Stimulated activated CD4-positive, alpha-beta T cell treated with anti-CD3 and anti-CD28 coated beads, Interleukin-2, amount 100 ng/mL, for 4 hours (primary cell): ENCODE measurements at places on chromosomes 1 and 21.

- DNase-seq, result peak; percentile 26
Measured at GRCh38 chr1:20058531-20058930, 11.5 kb upstream of the PLA2G5 start.

GRCh38 chr1:225763716-225764548 is 13.7 kb upstream of the SRP9 start:
- DNase-seq, result no peak

DNA sequence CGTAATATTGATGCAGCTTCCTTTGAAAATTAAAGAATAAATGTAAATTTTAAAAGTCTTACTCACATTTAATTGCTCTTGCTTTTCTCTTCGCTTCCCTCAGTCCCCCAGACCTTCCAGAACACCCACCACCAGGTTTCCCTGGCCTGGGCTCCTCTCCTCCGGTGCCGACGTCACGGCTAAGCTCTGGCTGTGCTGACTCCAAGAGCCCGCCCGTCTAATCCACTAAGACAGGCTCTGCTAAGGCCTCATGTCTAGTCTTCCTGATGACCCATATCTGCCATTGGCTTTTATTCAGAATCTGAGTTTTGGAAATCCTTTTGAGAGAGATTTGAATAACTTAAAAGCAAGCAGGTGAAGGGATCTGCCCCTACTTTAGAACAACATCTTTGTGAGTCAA is 53.9 kb upstream of the NADK start:
- no peak for DNase-seq

- DNase-seq, result no peak
Measured at GRCh38 chr1:33346927-33347649, 26.2 kb upstream of the A3GALT2 start.

- DNase-seq, result no peak
Measured at GRCh38 chr1:154222518-154222917, 1.8 kb downstream of the UBAP2L start.

- no peak for DNase-seq
Measured at GRCh38 chr1:213123536-213123935, 72.5 kb downstream of the RPS6KC1 start.

- DNase-seq, result no peak
Measured at GRCh38 chr1:147741065-147741464, 19.3 kb downstream of the GJA5 start.
